Fibroblast of gingiva (primary cell): ENCODE measurements at places on chromosomes 11 and 22.

- DNase-seq: peak; percentile 47
Measured at GRCh38 chr11:107689317-107690202, 22.3 kb downstream of the SLN start.

- DNase-seq: no peak
Measured at GRCh38 chr22:20591295-20591645, 83.9 kb downstream of the MED15 start.

- no peak for DNase-seq
Measured at GRCh38 chr11:76600124-76600655, 70.4 kb downstream of the LRRC32 start.

DNA sequence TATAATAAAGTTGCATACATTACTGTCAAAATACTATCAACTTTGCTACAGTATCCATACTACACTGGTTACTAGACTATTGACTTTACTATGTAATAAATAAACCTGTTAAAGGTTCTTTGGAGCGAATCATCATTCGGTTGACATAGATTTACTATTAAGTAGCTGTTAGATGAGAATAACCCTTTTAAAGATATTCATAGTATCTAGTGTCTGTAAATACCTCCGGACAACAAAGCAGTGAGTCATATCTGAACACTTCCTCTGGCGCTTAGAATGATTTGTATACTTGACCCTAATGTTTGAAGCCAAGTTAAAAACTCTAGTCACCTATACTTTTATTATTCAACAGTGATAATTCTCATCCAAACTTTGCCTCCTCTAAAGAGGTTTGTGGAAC is 84.7 kb downstream of the MSANTD4 start:
- DNase-seq: peak; percentile 24

DNA sequence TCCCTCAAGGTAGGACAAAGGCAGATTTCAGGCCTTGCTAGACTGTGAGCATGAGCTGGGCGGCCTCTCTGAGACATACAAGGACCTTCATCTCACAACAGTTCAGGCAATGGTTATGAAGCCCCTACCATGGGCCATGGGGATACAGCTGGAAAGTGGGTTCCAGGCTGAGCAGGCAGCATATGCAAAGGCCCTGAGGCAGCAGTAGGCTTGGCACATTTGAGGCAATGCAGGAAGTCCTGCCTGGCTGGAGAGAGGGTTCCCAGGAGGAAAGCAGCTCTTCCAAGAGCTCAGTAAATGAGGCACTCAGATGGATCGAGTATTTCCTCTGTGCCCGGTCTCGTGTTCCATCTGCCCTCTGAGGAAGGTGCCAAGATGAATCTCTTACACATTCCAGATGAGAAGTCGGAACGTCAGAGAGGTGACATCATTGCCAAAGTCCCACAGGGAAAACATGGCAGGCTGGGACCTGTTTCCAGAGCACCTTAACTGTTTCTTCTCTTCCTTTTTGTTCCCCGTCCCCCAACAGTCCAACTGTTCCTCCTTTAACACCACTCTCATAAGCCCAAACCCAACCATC is 388.6 kb downstream of the MN1 start:
- peak; percentile 18 for DNase-seq

DNA sequence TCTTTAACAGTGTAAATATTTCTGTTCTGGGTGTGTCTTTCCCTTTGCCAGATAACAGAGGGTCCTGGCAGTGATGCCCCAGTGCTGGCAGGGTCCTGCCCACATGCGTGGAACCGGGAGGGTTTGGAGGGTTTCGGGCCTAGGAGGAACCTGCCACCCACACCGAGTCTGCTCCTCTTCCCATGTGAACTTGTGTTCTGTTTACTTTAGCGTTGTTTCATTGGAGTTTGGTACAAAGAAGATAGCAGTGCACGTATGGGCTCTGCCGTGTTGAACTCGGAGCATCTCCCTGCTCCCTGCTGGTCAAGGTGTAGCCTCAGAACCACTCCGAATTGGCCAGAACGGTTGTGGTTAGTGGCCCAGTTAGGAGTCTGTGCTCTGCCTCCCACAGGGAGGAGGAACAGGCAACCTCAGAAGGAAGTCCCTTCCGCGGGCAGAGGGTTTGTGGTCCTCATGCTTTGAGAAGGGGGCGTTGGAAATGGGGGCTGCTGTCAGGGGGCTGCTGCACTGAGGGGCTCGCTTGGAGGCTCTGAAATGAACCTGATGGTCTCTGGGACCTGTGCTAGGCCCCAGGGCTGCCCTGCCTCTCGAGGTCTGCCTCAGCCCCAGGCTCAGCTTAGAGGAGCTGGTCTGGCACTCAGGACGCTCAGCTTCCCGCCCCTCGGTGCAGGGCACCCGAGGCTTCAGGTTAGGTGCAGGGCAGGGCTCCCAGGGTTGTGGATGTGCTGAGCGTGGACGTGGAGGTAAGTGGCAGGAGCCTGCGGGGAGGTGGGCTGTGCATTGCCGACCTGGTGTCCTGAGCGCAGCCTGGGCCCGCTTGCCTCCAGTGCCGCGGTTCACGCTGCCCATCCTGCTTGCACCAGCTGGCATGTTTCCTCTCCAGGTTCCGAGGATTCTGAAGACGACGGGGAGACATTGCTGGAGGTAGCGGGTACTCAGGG is 10.4 kb downstream of the PHRF1 start:
- DNase-seq: no peak

DNA sequence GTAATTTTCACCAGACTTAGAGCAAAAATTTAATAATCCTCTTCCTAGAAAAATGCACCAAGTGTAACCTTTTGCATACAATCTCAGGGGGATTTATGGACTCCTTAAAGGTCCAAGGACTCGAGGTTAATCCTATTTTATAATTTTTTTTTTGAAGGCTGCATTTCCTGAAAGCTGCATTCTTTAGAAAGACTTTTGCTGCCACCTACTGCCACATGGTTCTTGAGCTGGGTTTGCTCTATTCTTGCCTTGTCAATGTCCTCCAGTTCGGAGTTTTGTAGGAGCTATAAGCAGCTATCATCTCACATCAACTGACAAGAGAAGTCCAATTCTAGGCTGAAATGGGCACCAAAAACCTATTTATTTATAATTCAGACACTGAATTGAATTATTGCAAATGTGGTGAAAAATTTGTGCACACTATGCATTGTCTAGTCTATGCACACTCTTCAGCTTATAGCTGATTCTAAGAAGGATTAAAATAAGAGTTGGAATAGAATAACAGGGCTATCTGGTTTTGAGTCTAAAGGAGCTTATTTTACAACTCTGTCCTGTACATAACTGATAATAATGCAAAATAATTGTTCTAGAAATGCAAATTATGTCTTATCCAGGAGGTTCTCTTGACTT is 31.3 kb downstream of the TRAF6 start:
- peak; percentile 52 for DNase-seq

DNA sequence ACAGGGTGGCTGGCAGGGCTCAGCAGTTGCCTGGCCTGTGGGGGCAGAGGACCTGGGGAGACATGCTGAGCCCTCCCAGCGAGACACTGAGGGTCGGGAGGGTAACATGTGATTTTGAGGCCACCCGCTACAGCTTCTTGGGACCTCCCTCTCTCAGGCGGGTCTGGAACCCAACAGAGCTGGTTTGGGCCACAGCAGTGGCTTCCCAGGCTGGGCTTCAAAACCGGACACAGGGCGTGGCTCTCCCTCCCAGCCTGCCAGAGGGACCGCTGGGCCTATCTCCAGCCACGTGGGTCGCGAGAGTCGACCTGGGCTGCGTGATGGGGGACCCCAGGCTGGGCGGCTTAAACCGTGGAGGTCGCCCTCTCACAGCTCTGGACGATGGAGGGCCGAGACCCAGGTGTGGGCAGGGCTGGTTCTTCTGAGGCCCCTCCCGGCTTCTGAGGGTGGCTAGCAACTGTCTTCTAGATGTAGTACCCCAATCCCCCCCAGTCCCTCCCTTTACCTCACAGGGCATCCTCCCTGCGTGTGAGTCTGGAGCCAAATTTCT is 91.7 kb downstream of the KCNQ1 start:
- no peak for DNase-seq

DNA sequence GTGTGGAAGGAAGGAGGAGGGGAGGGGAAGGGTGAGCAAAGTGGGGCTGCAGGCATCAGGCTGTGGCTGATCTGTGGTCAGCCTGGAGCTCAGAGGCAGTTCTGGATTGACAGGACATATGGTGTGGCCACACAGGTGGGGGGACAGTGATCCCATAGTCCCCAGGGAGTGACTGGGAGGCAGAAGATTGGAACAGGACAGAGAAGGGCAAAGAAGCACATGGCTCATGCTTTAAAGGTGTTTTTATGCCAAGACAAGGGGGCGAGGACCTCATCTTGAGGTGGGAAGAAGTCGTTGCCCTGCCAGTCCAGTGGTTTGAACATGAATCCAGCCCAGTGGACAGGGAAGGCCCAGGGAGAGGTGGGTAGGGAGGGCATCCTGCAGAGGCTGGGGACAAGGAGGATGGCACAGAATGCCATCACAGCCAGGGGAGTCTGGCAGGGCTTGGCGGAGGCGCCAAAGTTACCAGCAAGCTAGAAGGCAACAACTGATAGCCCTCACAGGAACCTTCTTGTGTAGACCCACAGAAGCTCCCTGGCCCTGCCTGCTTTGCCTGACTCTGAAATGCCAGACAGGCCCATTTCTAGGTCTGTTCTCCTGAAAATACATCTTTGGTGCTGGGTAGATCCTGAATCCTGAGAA is 3.1 kb downstream of the BET1L start:
- DNase-seq: no peak

DNA sequence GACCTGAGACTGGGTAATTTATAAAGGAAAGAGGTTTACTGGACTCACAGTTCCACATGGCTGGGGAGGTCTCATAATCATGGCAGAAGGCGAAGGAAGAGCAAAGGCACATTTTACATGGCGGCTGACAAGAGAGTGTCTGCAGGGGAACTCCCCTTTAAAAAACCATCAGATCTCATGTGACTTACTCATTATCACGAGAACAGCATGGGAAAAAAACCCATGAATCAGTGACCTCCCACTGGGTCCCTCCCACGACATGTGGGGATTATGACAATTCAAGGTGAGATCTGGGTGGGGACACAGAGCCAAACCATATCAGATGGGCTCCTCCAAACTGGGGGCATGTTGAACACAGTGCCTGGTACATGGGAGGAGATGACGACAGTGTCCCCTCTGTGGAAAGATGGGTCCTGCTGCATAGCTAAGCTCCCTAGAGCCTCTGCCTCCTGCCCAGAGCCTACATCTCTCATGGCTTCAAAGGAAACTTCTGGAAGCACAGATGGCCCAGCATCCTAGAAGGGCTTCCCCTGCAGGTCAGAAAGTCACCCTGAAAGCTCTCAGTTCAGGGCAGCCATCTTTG is 46.1 kb downstream of the MYEOV start:
- DNase-seq: no peak

DNA sequence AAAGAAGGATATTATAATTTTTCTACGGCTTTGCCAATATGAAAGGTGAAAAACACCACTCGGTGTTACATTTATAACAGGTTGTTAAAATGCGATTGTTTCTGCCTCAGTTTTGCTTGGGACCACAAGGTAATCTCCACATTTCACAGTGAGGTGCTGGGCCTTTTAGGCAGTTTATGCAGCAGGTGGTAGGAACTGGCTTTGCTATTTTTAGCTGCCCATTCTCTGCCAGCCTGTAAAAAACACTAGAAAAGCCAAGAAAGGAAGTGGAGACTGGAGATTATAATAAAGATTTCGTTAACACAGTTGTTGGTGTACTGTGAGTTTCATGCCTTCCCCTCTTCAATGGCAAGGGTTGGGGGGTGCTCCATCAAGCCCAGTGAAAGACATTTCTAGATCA is 8.0 kb upstream of the MRPL16 start:
- no peak for DNase-seq

- DNase-seq: peak; percentile 45
Measured at GRCh38 chr11:102940714-102941588, 14.6 kb downstream of the MMP13 start.

GRCh38 chr11:2463766-2464277 is 19.0 kb downstream of the KCNQ1 start:
- DNase-seq: no peak

GRCh38 chr11:126167488-126167887 is 44.0 kb downstream of the RPUSD4 start:
- DNase-seq: no peak

GRCh38 chr11:118343981-118344515 is at the start of gene CD3G:
TSS of gene CD3G (plus strand) at chr11:118344344. CDS start at chr11:118344424, 80 bp downstream.
- no peak for DNase-seq

DNA sequence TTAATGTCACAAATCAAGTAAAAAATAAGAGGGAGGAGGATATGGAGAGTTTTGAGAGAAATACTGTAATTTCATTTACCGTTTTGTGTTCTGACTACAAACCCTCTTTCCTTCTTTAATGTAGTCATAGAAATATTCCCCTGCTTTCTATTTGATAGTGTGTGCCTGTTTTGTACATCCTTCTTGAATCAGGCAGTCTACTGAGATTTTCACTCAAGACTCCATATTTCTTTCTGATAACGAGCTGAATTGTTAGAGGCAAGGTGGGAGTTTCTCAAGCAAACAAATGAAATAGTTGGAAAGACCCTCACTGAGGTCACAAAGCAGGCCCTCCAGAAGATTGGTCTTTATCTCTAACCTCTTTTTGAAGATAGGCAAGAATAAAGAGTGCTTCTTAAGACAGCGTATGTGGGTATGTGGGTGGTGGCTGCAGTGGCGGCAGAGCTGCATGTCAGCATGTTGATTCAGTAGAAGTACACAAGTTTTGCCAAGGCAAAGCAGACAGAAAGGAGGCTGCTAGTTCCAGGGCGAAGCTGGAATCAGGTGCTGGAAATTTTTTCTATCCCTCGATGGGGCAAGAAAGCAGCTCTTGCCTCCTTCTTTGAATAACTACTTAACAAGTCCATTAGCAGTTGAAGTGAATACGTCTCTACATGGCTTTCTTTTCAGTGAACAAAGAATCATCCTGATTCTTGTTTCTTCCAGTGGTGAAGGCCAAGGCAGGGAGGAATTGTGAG is 164.2 kb downstream of the FAM76B start:
- DNase-seq: no peak

- no peak for DNase-seq
Measured at GRCh38 chr11:10261821-10262220, 32.2 kb downstream of the SBF2 start.

- DNase-seq: no peak
Measured at GRCh38 chr22:29388759-29389090, 355 bp upstream of the AP1B1 start.

- DNase-seq: no peak
Measured at GRCh38 chr11:117781627-117782026, 15.4 kb downstream of the DSCAML1 start.

GRCh38 chr11:6129635-6130034 is 22.2 kb downstream of the OR56B4 start:
- no peak for DNase-seq

GRCh38 chr11:46248289-46249102 is 29.0 kb upstream of the CREB3L1 start:
- peak; percentile 77 for DNase-seq

DNA sequence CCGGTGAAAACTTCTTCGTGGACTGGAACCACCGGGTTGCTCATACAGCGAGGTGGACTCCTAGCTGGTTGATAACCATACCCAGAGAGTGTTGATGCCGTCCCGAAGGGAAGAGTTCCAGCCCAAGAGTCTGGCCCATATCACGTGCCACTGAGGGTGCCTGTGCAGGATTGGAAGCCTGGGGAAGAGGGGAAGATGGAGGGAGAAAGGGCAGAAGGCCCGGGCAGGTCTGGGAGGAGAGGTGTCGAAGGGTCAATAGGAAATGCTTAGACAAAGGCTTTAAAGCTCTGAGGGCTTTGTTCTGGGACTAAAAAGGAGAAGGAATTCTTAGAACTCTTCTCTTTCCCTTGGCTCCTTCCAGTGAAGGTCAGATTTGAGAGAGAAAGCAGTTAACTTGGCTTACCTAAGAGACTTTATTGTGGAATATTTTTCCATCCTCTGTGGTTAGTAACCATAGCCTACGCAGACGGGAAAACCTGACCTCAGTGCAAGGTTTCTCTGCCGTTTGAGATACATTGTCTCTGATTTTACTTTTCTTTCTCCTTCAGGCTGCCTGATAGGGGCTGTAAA is 70.5 kb downstream of the JAM3 start:
- no peak for DNase-seq

GRCh38 chr11:130062026-130062425 is 7.7 kb upstream of the APLP2 start:
- no peak for DNase-seq
